Activated CD4-positive, alpha-beta memory T cell treated with anti-CD3 and anti-CD28 coated beads, Interleukin-2, amount 10 ng/mL, durations not matched to agents 7 days and 5 days (primary cell): ENCODE measurements at places on chromosomes 4 and X. TPM values are rescaled to one million over a fixed set of nuclear protein-coding genes. Genes with fewer than 3 reads are reported as not detected.

Gene RAB39B
- total RNA-seq: 14.7 TPM

Gene SLC9B1
- total RNA-seq: 1.9 TPM

Gene NWD2
- total RNA-seq: not detected

Gene ADH1B
- not detected for total RNA-seq

Gene NDNF
- total RNA-seq: not detected

Gene CXCL10
- 1.3 TPM for total RNA-seq

Gene GAGE12F
- total RNA-seq: not detected

Gene NXF3
- not detected for total RNA-seq

Gene NHS
- total RNA-seq: 0.43 TPM

Gene ADGRL3
- not detected for total RNA-seq

Gene GPM6B
- not detected for total RNA-seq

Gene BMP3
- total RNA-seq: not detected

Gene SPACA5
- total RNA-seq: not detected

Gene EDA
- 5.4 TPM for total RNA-seq

Gene CTPS2
- 4.8 TPM for total RNA-seq

Gene XK
- not detected for total RNA-seq

Gene GAGE12E
- total RNA-seq: not detected

Gene PLK4
- 43.8 TPM for total RNA-seq

Gene TRAPPC2
- total RNA-seq: 21.0 TPM

Gene RHOH
- total RNA-seq: 126 TPM

Gene NUDT11
- total RNA-seq: 0.60 TPM

Gene PDZD11
- 38.8 TPM for total RNA-seq
